ENCODE measurements at places on chromosomes 3 and 15.

DNA sequence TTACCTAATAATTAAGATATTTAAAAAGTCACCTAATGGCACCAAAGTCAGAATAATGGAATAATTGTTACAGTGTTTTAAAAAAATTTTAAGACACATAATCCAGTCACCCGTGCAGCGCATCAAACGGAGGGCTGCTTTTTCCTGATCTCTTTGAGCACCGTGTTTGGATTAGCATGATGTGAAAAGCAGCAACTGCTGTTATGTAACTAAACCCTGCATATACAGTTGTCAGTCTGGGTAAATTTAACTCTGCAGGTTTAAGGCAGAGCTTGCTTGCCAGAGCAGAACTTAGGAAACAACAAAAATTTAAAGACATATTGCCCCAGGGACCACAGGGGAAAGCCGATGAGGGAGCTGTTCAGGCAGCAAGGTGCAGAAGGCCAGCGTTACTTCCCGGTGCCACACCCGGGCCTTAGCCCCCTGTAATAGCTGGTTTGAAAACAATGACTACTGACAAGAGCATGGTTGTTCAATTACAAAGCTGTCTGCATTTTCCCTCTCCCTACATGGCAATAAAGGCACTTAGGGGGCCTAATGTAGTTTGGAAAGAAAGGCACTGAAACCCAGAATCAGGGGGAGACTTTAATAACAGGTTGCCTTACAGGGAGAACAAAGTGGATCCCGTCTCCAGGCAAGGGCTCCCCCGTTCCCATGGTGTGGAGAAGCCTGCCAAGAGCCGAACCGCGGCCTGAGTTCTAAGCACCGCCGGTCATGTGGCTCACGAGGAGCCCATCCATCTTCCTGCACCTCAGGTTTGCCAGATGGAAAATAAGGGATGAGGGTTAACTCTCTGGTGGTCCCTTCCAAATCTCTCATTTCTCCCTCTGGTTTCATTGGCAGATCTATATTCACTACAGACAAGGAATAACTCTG, 32.2 kb downstream of the RORA start:
- DNase-seq: no peak

DNA sequence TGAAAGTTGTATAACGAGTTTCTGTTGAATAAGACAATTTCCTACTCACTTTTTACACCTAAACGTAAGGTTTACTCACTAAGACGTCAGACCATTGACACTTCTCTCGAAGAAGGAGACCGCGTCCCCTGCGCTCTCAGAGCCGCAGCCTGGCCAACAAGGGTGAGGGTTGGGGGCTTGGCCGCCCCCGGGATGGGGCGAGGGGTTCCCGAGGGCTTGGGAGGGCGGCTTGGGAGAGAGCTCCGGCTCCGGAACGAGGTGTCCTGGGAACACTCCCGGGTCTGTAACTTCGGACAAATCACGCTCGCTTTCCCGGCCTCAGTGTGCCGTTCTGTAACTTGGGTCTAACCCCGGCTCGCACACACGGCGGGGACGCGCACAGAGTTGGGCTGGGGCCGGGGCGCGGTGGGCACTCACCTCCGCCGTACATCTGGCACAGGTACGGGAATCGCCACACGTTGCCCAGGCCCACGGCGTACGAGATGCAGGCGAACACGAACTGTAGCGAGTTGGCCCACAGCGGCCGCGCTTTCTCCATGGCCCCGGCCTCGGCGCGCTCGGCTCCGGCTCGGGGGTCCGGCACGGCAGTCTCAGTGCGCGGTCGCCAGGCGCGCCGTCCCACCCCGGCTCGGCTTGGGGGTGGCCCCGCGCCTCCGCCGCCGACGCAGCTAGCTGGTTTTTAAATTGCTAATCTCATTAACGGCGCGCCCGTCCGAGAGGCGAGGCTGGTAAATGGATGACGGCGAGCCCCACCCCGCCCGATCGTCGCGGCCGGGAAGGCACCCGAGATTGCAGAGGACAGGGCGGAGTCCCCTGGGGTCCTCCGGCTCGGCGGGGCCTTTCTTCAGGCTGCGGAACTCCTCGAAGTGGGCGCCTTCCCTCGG, at the start of gene SLC6A20:
SLC6A20 (minus strand) TSS at position 655 of the 884 bp plus-strand sequence; CDS start at position 538, 117 bp downstream.
- no peak for DNase-seq

- no peak for DNase-seq
Measured at GRCh38 chr3:134437211-134437752, 48.5 kb downstream of the ANAPC13 start.

GRCh38 chr15:58980351-58980939, 7.0 kb upstream of the RNF111 start:
- DNase-seq: peak; percentile 62

DNA sequence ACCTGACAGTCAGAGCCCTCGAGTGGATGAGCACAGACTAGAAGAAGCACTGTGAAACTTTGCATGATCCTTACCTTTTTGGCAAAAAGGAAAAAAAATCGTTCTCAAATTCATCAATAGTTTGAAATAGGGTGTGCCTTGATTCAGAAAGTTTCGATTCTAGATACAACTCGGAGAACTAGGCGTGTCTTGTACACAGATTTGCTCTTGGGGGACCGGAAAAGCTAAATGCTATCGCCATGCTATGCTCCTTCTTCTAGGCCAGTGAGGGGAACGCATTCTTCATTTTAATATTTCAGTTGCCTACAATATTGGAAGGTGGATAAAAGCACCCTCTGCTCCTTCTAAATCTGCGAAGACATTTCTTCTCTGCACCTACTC, 25.0 kb downstream of the CD86 start:
- no peak for DNase-seq

DNA sequence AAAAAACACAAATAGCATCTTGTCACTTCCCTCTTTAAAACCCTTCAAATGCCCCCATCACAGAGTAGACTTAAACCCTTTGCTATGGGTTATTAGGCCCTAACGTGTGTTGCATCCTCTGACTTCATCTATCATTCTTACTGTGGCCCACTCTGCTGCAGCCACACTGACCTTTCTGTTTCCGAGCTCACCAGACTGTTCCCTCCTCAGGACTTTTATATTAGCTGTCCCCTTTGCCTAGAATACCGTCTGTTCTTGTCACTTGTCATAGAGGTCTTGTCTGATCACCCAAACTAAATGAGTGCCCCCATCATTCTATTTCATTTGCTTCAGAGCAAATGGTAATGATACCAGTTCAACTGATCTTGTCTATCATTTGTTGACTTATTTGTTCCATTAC, 877 bp upstream of the FEM1B start:
- DNase-seq: no peak

- no peak for DNase-seq
Measured at GRCh38 chr3:159186581-159186980, 384.7 kb downstream of the MFSD1 start.

GRCh38 chr3:157429708-157430107, 6.9 kb upstream of the PTX3 start:
- no peak for DNase-seq

GRCh38 chr3:183455089-183455488, 26.7 kb upstream of the MCF2L2 start:
- no peak for DNase-seq

DNA sequence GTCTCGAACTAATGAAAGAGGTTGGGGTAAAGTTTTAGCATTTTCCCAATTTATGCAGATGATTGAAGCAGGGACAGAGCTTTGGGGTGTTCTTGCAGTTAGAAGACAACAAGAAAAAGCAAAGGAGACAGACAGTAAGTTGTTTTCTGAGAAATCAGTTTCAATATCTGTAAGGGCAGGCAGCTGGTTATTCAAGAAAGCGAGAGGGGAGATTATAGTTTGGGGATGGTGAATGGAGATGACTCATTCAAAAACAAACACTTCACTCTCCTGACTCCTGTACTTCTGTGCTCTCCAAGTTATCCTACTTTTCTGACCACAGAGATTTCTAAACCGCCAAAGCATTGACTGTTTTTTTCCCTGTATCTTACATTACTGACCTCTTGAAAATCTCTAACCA, 352.0 kb downstream of the GAP43 start:
- DNase-seq: no peak

- DNase-seq: no peak
Measured at GRCh38 chr3:113560271-113560670, 27.9 kb downstream of the SIDT1 start.

GRCh38 chr3:182041668-182042291, 330.1 kb downstream of the SOX2 start:
- DNase-seq: no peak

- DNase-seq: peak; percentile 16
Measured at GRCh38 chr3:38210141-38210757, 44.9 kb downstream of the OXSR1 start.

DNA sequence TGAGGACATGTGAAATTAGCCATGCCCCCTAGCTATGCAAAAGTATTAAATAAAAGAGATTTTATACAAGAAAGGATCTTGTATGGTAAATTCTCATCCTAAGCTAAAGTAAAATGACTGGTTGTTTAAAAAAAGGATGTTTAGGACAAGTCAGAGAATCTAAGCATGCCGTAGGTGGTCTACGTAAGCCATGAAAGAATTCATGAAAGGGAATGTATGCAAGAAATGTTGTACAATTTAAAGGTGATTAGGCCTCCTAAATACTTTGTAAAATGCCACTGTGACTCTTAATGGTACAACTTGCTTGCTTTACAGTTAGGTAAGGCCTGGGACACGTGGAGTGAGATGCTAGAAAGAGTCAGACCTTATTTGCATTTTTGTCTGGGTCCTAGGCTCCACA, 209.0 kb downstream of the EFHB start:
- no peak for DNase-seq

- DNase-seq: no peak
Measured at GRCh38 chr3:67557848-67558355, 96.5 kb downstream of the SUCLG2 start.

DNA sequence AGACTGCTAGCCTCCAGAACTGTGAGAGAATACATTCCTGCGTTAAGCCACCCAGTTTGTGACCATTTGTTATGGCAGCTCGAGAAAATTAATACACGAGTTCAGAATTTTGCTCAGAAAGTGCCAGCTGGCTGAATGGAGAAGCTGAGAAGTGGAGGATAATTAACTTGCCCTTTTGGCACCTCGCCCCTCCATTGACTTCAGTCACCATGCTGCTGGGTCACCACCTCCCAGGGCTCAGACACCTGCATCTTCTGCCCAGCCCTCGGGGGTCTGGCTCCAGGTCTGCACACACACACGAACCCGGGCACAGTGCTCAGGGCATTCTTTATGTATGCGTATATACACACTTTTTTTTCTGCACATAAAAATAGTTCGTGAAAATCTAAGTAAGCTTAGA, 32.0 kb downstream of the AMOTL2 start:
- DNase-seq: no peak

DNA sequence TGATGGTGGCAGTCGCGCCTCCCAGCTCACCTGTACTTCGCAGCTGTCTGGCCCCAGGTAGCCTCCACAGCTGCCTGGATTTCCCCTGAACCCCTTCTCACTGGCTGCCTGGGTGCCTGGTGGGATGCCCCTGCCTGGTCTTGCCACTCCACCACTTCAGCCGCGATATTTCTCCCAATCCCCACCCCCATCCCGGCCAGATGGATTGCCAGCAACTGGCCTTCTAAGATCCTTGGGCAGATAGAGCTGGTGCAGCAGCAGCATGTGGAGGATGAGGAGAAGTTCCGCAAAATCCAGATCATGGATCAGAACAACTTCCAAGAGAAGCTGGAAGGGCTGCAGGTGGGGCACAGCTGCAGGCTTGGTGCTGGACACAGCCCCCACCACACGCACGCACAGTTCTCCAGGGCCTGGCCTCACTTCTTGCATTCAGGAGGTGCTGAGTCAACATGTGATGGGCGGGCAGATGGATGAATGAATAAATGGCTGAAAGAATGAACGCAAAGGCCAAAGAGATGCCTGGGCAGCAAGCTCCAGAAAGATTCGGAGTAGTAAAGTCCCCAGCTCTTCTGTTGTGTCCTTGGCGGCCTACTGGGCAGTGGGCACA, 35.7 kb downstream of the DNAH1 start:
- DNase-seq: no peak

GRCh38 chr3:127371846-127372245, 84.0 kb upstream of the PRR20G start:
- DNase-seq: no peak

- no peak for DNase-seq
Measured at GRCh38 chr15:82942691-82943090, 9.8 kb downstream of the HOMER2 start.
